ENCODE measurements at places on chromosomes 12 and 14. TPM values are rescaled to one million over a fixed set of nuclear protein-coding genes. Genes with fewer than 3 reads are reported as not detected.
A peak's percentile ranks its signal among the peaks of the same experiment; 100 is the strongest.

DNA sequence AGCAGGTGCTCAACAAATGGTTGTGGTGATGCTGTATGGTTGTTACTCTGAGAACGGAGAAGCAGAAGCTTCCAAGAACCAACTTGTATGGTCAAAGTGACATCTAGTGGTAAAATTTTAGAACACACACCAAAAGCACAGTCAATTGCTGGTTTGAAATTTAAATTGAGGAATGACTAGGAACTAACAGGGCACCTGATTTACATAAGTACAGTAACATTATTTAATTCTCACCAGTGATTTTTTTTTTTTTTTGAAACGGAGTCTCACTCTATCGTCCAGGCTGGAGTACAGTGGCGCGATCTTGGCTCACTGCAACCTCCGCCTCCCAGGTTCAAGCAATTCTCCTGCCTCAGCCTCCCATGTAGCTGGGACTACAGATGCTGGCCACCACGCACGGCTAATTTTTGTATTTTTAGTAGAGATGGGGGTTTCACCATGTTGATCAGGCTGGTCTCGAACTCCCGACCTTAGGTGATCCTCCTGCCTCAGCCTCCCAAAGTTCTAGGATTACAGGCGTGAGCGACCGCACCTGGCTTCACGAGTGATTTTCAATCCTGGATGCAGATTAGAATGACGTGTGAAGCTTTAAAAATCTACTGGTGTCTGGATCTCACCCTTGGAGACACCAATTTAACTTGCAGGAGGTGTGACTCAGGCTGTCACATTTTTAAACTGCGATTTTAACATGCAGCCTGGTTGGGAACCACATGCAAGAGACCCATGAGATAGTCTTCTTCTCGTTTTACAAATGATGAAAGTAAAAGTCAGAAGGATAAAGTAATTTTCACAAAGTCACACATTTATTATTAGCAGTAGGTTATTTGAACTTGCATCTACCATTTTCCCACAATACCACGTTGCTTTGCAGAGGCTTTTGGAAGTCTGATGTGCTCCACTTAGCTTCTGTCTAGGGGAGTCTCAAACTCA is 14.1 kb upstream of the NUMB start:
- H3K4me1 ChIP-seq, result peaks cover 5% of the 10 kb centered on the region
- no peaks in the 10 kb centered on the region for H3K27me3 ChIP-seq
- peak; percentile 67 for DNase-seq
- no peak overlapping the region for H3K4me3 ChIP-seq

DNA sequence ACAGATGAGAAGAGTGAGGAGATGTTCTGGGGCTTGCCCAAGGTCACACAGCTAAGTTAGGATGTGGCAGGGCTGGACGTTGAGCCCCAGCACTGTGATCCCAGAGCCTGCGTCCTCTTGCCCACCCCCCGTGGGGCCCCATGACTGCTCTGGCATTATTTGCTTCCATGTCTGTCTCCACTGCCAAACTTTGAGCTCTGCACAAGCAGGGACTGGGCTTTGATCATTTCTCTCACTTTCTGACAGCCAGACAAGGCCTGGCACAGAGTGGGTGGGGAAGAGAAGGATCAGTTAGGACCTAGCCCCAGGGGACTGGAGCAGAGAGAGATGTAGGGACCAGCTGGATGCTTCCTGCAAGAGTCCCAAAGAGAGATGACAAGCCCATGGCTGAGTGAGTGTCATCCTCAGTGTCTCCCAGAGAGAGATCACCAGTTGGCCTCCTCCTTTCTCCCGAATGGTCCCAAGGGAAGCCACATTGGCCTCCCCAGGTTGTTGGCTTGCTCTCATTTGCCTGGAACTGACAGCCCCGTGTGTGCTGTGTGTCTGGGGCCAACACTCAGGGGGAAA is 126.7 kb upstream of the PWP1 start:
- H3K27ac ChIP-seq, result no peak overlapping the region
- H3K27me3 ChIP-seq, result no peaks in the 10 kb centered on the region
- H3K4me3 ChIP-seq, result no peak overlapping the region
- H3K36me3 ChIP-seq, result peaks cover 4% of the 10 kb centered on the region
- peaks cover 8% of the 10 kb centered on the region for H3K4me1 ChIP-seq

EAPP gene
- total RNA-seq, result 38.9 TPM

GRCh38 chr12:130617219-130617618 is 98.9 kb downstream of the RIMBP2 start:
- DNase-seq, result no peak
- no peak overlapping the region for H3K4me3 ChIP-seq
- H3K36me3 ChIP-seq, result peaks cover 8% of the 10 kb centered on the region
- H3K27me3 ChIP-seq, result no peaks in the 10 kb centered on the region
- H3K4me1 ChIP-seq, result no peaks in the 10 kb centered on the region

INHBC gene
- not detected for total RNA-seq

DNA sequence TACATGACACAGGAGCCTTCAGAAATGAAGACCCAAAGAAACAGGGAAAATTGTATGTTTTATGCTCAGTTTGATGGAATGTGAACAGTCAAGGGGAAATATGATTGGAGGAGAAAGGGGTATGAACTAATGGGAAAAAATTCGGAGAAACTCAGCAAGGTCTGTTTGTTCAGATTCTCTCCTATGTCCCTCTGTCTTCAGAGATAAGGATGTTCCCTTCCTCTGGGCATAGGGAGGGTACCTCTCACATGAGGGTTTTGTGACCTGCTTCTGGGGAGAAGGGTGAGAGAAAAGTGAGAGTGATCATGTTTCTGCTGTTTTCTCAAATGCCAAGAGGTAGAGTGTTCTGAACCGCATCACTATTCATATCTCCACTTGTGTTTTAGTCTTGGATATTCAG is 26.6 kb upstream of the LIMA1 start:
- no peaks in the 10 kb centered on the region for H3K27me3 ChIP-seq
- H3K4me3 ChIP-seq, result no peak overlapping the region
- peaks cover 4% of the 10 kb centered on the region for H3K4me1 ChIP-seq

APEX1 gene
- total RNA-seq, result 168 TPM

DEPDC4 gene
- 1.4 TPM for total RNA-seq

- no peak overlapping the region for H3K27ac ChIP-seq
- no peak for DNase-seq
- peaks cover 15% of the 10 kb centered on the region for H3K4me1 ChIP-seq
- no peaks in the 10 kb centered on the region for H3K36me3 ChIP-seq
- H3K27me3 ChIP-seq, result no peaks in the 10 kb centered on the region
- H3K4me3 ChIP-seq, result no peak overlapping the region
These were observed 11.6 kb downstream of the ANO6 start for GRCh38 chr12:45227316-45228067.

DNA sequence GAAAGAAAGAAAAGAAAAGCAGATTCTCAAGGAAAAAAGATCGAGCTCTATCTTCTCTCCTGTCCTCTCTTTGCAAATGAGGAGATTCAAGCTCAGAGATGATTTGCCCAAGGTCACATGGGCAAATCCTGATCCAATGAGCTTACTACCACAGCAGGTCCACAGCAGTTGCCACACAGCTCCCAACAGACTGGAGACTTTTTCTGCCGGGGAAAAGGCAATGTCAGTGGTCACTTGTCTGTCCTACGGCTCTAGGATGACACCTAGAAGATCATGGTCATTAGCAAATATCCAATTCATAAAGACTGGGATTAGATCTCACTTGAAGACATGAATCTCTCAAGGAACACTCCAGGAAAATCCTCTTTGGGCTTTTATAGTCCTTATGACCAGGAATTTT is 58.8 kb downstream of the TTC7B start:
- no peak overlapping the region for H3K27ac ChIP-seq
- no peaks in the 10 kb centered on the region for H3K36me3 ChIP-seq
- no peaks in the 10 kb centered on the region for H3K27me3 ChIP-seq
- H3K4me3 ChIP-seq, result peak overlapping the region; percentile 21

DNA sequence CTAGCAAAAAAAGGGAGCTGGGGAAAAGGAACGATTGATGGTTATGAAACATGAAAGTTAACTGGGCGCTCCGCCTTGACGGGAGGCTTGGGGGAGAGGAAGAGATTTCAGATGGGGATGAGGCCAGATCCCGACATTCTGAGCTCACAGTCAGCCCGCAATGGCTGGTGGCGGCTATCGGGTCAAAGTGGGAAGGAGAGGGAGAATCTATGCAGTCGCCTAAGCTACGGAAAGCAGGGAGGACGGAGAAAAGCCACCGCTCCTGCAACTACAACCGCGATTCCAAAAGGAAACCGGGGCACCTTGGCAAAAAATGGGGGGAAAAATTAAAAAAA is 502 bp downstream of the MPHOSPH9 start:
- DNase-seq, result no peak
